SW480 (cell line): ENCODE measurements at places on chromosomes 7 and 10.

- DNase-seq, result no peak
These were observed 23.8 kb upstream of the ZNF735 start for GRCh38 chr7:64183126-64183742.

DNA sequence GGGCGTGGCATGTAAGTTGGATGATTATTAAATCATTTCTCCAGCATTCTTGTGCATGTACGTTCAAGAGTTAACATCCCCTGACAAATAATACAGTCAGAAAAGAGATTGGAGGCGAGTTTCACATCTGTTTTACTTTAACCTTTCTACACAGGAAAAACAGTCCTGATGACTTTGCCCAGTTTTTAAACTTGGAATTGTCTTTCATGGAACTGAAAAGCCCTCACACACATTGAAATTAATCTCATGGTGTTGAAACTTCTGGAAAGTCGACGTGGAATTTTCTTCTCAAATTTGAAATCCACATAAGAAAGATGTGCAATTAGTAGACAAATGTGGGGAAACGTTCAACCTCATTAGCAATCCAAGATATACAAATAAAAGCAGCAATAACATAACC, 31.2 kb upstream of the ZNF438 start:
- DNase-seq, result no peak

DNA sequence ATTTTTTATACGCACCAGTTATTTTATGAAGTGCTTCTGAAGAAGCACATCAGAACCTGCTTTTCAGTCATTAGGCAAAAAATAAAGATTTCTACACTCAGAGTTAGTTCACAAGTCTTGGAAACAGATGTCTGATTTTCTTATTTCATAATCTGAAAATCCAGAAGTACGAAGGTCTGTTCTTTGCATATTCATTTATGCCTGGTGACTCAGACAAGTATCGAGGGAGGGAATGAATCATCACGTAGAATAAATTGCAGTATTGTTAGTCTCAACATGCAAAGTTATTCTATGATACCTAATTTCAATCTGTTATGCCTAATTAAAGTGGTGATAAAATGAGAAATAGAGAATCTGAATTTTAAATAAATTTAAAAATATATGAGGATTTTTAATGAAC, 113.6 kb upstream of the SEM1 start:
- DNase-seq, result peak; percentile 64

GRCh38 chr7:25395976-25396375, 167.7 kb upstream of the NPVF start:
- no peak for DNase-seq

- DNase-seq, result no peak
These were observed 67.2 kb downstream of the ADD3 start for GRCh38 chr10:110074758-110075671.
